Kidney epithelial cell (primary cell): ENCODE measurements at places on chromosomes 1 and 21.

GRCh38 chr1:152367436-152367835 lies 7.6 kb upstream of the FLG2 start:
- no peak for DNase-seq

DNA sequence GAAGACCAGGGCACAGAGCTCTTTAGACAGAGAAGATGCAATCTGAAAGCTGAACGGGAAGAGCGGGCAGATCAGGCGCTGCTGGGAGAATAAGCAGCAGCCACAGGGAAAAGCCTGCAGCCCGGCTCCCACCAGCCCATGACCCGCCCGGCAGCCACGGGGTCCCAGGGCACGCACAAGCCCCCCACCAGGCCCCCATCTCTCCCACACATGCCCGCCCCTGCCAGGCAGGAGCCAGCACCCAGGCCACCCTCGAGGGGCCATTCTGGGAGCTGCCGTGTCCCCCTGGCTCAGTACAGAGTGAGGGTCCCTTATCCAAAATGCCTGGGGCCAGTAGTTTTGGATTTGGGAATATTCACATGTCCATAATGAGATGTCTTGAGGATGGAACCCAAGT lies 16.3 kb downstream of the SLC19A1 start:
- no peak for DNase-seq

DNA sequence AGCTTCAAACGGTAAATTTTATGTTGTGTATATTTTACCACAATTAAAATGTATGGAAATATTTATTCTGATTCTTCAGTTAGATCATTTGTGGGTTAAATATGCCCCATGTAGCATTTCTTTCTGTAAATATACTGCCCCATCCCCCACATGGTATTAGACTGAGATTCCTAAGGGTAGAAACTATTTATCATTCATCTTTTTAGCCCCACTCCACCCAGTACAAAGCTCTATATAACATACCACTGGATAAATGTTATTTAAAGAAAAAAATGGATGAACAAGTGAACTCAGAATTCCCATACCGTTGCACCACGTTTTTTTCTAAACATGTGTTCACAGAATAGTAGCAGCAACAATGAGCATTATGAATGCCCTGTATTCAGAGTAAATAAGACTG lies 234.0 kb upstream of the IRF2BP2 start:
- no peak for DNase-seq

DNA sequence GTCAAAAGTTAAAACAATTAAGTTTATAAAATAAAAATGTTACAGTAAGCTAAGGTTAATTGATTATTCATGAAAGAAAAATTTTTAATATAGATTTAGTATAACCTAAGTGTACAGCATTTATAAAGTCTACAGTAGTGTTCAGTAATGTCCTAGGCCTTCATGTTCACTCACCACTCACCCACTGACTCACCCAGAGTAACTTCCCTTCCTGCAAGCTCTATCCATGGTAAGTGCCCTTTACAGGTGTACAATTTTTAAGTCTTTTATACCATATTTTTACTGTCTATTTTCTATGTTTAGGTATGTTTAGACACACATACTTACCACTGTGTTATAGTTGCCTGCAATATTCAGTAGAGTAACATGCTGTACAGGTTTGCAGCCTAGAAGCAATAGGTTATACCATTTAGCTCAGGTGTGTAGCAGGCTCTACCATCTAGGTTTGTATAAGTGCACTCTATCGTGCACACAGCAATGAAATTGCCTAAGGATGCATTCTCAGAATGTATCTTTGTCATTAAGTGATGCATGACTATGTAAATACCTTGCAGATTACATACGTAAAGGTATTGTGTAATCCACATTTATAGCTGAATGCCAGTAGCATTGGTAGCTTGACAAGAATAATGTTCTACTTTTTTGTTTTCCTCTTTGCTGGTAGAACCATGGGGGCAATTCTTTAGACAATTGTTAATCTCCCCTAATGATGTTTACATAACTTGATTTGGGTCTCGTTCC lies 35.7 kb upstream of the GPR88 start:
- no peak for DNase-seq

- DNase-seq, result no peak
These were observed 1038.9 kb downstream of the BRINP3 start for GRCh38 chr1:189438808-189439207.

GRCh38 chr1:231187571-231187970 lies 25.7 kb downstream of the TRIM67 start:
- DNase-seq, result no peak

DNA sequence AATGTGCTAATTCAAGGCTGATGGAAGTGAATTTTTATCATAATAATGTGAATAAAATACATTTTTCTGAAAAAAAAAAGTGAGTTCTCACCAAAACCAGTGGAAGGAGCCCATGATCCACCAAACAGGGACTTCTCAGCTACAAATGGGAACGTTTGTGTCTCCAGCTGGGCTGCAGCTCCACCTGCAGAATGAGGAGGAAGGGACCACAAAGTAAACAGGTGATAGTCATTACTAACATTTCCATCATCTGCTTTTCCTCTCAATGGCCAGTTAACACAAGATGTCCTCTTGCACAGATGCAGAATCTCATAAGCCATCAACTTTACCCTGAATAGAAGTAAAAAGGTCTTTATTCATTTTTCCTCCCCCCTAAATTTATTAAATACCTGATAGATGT lies 246.2 kb downstream of the MRPL39 start:
- no peak for DNase-seq

DNA sequence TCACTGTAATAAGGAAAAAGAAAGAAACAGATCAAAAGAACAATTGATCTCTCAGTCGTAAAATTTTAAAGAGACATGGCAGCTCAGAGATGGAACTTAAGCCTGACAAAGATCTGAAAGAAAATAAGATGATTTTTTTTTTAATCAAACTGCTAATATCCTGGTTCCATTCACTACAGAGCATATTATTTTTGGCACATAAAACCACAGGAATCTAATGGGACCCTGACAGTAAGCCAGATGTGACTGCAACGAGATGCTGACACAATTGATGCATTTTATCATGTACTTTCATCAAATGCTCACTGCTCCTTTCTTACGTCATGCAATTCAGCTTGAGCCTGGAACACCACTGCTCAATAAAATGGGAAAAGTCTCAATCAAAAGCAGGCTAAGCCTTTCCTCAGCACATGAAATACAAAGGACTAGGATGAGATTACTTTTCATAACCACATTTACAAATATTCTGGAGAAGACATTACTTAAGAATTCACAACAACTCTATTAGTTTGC lies 16.6 kb downstream of the GPATCH2 start:
- DNase-seq, result no peak

DNA sequence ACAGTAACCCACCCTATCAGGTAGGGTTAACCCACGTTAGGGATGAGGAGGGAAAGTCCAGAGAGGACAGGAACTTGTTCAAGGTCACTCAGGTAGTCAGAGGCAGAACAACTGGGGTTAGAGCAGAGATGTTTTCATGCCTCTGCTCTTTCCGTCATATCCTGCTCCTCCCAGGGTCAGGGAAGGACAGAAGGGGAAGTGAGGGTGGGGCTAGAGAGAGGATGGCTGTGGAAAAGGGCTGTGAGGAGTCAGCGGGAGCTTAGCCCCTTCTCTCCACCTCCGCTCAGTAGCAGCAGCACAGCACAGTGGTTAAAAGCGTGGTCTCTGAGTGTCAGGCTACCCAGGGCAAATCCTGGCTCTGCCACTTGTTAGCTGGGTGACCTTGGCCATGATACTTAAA lies 36.5 kb downstream of the DDX20 start:
- DNase-seq, result no peak

- DNase-seq, result no peak
These were observed 240.9 kb downstream of the CAMTA1 start for GRCh38 chr1:7026169-7026568.

- DNase-seq, result no peak
These were observed 460.5 kb downstream of the SIPA1L2 start for GRCh38 chr1:232169436-232169835.
